ENCODE measurements at places on chromosomes 16 and 17.

DNA sequence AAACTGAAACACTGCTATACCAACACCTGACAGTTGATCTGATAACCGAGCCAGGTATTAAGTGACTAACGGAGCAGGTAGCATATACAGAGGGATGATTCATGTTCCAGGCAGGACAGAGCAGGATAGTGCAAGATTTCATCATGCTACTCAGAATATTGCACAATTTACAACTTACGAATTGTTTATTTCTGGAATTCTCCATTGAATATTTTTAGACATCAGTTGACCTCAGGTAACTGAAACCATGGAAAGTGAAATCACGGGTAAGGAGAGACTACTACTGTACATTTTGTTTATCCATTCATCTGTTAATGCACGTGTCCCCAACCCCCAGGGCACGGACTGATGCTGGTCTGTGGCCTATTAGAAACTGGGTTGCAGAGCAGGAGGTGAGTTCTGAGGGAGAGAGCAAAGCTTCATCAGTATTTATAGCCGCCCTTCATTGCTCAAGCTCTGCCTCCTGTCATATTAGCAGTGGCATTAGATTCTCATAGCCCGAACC lies 14.5 kb upstream of the PPM1E start:
- no peak for DNase-seq

DNA sequence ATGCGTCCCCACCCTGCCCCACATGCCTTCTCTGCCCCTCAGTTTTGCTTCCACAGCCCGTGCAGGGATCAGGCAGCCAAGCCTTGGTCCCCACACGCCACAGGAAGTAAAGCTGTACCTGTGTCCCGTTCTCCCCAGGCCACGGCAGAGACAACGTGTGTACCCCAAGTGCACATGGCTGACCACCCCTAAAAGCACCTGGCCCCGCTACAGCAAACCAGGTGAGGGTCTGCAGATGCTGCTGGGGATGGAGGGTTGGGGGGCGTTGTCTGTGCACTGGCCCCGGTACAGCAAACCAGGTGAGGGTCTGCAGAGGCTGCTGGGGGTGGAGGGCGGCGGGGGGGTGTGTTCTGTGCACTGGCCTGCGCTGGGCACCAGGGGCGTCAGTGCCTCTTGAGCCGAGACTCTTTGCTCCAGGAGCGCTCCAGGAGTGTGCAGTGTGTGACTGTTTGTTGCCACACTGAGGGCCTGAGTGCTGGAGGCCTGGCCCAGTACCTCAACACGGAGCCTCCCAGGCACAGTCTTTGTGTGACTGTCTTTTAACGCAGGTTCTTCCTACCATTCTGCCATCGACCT lies 18.8 kb downstream of the TCF25 start:
- DNase-seq = no peak

DNA sequence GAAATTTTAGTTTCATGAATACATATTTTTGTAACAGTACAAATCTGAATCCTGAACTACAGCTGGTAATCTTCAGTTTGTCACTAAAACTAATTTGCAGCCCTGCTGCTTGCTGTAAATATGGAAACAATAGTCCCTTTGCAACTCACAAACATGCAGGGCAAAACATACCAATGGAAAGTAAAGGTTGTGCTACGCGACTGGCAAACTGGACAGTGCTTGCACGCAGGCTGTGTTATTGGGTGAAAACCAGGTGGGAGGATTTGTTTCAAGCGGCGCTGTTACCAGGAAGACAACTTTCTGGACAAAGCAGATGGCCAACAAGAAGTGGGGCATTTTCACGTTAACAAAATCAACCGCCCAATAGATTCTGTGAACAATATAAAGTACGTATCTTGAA lies 93.5 kb downstream of the CDYL2 start:
- no peak for DNase-seq

- no peak for DNase-seq
These were observed 35.0 kb downstream of the CFDP1 start for GRCh38 chr16:75398333-75398732.

DNA sequence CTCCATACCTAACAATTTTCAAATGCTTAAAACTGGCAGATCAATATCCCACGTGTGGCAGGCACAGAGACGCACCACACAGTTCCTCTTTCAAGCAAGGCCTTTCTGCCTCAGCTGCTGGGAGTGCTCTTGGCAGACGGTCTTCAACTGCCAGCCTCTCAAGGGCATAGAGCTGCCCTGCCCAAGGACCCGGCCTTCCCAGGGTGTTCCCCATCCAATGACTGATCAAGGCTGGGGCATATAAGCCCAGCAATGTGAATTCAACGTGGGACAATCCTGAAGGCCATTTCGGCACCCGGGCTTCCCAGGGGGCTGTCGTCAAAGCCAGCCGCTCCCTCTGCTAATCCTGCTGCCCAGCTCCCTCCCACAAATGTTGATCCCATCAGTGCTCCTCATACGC lies 107.1 kb downstream of the STX8 start:
- DNase-seq = no peak

DNA sequence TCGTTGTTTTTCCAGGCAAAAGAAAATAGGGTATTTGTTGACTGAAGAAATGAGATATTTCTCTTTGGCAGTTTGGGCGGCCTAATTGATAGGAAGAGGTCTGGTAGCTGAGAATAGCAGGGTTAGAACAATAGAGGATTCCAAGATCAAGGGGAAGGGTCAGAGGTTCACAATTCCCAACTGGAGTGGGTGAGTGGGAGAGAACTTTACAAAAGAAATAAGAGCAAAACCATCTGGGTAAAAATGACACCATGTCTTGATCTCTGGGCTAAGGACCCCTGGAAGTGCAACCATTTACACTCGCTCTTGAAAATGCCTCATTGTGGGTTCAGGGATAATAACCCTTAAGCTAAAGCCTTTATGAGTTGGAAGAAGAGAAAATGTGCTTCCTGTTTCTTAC lies 180.5 kb downstream of the CDH13 start:
- no peak for DNase-seq

DNA sequence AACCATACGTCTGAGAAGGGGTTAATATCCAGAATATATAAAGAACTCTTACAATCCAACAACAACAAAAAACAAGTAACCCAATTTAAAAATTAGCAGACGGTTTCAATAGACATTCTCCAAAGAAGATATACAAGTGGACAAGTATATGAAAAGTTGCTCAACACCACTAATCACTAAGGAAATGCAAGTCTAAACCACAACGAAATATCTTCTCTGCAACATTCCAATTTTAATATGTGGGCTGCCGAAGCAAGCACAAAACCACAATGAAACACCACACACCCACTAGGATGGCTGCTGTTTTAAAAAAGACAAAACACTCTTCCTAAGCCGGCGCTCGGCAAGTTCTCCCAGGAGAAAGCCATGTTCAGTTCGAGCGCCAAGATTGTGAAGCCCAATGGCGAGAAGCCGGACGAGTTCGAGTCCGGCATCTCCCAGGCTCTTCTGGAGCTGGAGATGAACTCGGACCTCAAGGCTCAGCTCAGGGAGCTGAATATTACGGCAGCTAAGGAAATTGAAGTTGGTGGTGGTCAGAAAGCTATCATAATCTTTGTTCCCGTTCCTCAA lies 5.9 kb upstream of the SLC13A2 start:
- DNase-seq = no peak

GRCh38 chr17:8800656-8801055 lies 1.5 kb upstream of the MFSD6L start:
- no peak for DNase-seq

- no peak for DNase-seq
These were observed 648.9 kb downstream of the WWOX start for GRCh38 chr16:78748220-78748929.

- DNase-seq = no peak
These were observed 155.3 kb downstream of the RGS9 start for GRCh38 chr17:65292430-65292829.

DNA sequence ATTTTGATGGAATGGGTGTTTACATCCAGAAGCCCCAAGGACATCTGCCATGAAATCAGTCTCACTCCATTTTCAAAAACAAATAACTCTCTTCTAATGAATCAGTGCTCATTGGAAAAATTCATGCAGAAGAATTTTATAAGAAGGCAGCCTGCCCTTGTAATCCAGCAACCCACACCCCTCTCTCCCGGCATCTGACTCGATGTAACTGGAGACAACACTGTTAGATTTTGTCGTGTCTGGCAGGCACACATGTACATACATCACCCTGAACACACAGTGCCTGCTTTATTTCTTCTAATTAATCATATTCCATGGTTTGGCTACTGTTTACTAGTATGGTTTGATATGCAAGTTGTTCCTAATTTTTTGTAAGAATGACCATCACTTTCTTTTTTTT lies 11.9 kb upstream of the PLD6 start:
- DNase-seq = no peak

- no peak for DNase-seq
These were observed 114.3 kb downstream of the NPIPB5 start for GRCh38 chr16:22624800-22625533.

DNA sequence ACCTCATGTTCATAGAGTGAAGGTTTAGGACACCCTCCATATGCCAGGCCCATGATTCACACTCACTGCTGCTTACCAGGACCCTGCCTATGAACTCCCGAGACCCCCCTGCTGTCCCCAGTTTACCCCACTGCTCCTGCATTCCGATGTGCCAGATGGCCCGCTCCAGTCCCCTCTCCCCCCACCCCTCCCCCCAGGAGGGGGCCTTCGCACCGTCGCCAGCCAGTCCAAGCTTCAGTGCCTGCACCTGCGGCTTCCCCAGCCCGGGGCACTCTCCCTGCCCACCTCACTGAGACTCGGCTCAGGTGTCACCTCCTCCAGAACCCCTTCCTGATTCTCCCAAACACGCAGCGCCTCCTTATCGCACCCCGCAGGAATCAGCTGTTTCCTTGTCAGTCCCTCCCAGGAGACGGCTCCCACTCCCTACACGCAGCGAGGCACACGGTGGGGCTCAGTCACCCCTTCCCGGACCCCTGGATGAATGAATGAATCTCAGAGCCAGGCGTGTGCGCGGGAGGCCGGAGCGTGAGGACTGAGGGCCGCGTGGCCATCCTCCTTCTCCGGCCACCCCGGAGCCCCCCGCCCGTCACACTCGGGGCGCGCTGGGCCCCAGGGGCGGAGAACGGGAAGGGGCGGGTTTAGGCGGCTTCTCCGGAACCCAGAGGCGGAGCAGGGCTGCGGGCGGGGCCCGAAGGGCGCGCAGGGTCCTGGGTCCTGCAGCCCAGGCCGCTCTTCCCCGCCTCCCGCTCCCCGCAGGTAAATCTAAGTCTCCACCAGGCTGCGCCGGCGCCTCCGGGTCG lies 1.6 kb downstream of the MYO1C start:
- DNase-seq = peak; percentile 46

DNA sequence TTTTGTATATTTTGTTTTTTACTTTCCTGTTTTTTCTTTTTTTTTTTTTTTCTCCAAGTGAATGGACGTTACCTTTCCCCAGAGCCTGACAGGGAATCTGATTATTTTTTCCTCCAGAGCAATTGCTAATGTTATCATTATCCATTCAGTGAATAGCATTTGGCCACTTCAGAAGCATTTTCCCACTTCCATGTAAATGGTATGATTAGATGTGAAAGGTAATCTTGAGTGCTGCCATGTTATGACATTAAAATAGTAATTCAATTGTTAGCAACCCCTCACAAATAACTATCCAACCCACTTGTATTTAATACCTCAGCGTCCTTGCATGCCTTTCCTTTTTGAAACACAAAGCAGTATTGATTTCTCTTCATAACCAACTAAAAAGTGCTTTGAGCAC lies 1243.8 kb downstream of the CDH8 start:
- no peak for DNase-seq

- DNase-seq = no peak
These were observed 302.3 kb downstream of the SLC39A11 start for GRCh38 chr17:72790190-72790589.

- no peak for DNase-seq
These were observed 11.5 kb downstream of the EPOP start for GRCh38 chr17:38663125-38663751.

DNA sequence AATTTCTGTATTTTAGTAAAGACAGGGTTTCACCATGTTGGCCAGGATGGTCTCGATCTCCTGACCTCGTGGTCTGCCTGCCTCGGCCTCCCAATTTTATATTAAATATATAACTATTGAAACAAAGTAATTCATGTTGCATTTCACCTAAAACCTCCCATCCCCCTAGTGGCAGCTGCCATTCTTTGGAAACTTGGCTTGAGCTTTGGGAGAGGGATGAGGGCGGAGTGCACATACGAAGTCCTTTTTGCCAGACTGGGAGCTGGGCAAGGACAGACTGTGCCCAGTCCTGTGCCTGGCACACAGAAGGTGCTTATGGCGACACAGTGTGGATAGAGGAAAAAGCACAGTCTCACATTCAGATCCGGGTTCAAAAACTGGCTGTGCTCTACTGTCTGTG lies 83.8 kb downstream of the NETO2 start:
- no peak for DNase-seq

DNA sequence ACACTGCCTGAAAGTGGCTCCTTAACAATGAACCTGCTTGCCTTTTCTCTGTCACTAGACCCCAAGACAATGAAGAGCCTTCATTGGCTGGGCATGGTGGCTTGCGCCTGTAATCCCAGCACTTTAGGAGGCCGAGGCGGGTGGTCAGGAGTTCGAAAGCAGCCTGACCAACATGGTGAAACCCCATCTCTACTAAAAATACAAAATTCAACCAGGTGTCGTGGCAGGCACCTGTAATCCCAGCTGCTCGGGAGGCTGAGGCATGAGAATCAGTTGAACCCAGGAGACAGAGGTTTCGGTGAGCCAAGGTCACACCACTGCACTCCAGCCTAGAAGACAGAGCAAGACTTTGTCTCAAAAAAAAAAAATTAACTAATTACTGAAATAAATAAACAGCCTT lies 45.3 kb upstream of the SEC14L1 start:
- DNase-seq = no peak

- no peak for DNase-seq
These were observed 3.9 kb downstream of the MIF4GD start for GRCh38 chr17:75267153-75267410.

DNA sequence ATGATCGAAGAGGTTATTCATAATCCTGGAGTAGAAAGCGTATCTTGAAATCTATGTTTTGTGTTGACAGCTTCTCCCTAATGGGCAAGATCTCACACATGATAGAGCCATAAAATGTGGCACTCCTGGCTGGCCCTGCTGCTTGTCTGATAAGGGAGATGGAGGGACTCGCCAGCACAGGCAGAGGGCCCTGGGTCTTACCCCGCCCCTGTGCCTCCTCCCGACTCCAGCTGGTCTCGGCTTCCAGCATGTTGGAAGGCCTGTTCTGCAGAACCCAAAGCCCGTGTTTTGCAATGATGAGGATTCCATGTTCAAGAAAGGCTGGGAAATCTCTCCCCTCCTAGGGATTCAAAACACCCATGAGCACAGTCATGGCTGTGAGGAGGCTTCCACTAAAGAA lies 106.7 kb upstream of the SDK2 start:
- DNase-seq = no peak

GRCh38 chr16:2795395-2796143 lies 2.7 kb upstream of the PRSS41 start:
- no peak for DNase-seq

- no peak for DNase-seq
These were observed 19.6 kb upstream of the ATP2A3 start for GRCh38 chr17:3983606-3984484.

GRCh38 chr17:79626156-79626890 lies 15.5 kb upstream of the RBFOX3 start:
- DNase-seq = no peak

- DNase-seq = no peak
These were observed 107.9 kb upstream of the EEF2KMT start for GRCh38 chr16:5205361-5206040.

Measured in stimulated activated CD4-positive, alpha-beta T cell treated with anti-CD3 and anti-CD28 coated beads, TNF-alpha, amount 100 ng/mL, for 48 hours (primary cell).